ENCODE measurements at places on chromosomes 1 and 21.

DNA sequence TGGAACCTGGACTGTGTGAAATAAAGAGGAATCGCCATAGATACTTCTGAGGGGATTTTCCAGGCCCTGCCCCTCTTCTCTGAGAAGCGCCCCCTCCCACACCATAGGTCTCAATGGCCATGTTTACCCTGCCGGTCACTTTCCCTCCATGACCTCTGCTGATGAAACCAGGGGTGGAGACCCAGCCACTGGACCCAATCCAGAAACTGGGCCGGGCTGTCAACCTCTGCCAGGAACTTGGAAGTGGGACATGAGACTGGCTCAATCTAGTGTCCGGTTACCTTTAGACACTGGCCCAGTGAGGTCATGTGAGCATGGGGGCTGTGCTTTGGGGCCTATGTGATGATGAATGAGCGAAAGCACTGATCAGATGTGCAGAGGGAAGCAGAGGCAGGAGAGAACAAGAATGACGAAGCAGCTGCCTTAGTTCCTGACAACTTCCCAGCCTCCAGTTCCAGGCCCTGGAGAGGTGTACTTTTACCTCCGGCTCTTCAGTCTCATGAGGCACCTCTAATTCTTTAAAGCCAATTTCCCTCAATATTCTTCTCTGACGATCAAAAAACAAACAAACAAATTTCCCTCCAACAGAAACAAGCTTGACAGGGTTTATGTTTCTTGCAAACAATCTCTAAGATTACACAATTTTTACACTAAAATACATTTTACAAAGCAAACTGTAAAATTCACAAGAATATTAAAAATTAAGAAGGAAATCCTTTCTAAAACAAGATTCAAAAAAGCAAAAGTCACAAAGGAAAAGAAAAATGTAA, 4.9 kb downstream of the ASAP3 start:
- no peak for DNase-seq

- no peak for DNase-seq
These were observed 64.0 kb upstream of the RGS21 start for GRCh38 chr1:192252776-192253175.

GRCh38 chr1:173917635-173918493, 737 bp upstream of the SERPINC1 start:
- no peak for DNase-seq

DNA sequence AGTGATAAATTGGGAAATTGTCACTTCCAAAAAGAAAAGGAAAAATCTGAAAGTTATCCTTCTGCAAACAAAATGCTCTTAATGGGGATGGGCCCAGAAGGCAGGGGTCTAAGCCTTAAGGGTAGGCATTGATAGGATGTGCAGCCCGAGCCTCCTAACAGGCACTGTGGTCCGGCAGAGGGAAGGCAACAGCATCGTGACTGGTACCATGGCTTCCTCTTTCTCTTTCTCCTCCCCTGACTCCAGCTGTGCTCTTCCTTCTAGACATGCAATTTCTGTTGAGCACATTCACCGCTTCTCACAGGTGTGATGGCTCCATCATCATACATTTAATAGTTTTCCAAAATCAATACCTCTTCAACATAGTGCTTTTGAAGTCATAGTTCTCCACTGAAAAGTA, 91.5 kb downstream of the SELENOF start:
- no peak for DNase-seq

GRCh38 chr1:39051956-39052355, 25.8 kb downstream of the NDUFS5 start:
- no peak for DNase-seq

GRCh38 chr21:42507418-42507817, 6.2 kb upstream of the SLC37A1 start:
- no peak for DNase-seq

DNA sequence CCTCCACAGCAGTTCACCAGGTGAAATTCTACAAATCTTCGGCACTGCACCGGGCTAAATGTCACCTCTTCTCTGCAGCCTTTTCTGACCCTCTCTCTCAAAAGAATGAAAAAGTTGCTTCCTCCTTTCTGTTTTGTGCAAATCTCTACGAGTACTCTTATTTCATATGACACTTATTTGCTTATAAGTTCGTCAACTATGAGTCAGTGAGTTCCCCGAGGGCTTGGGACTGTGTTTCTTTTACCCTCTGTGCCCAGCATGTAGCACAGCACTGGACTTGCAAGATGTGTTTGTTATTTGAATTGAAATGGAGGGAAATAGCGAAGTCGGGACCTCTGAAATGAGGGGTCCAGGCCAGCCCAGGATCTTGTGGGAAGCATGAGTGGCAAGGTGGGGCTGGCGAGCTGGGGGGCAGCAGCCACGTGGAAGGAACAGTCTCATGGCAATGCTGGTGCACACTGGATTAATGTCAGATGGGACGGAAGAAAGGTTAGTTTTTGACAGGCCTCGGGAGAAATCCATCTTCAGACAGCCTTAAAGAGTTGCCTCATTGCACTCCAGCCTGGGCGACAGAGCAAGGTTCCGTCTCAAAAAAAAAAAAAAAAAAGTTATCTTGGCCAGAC, 6.2 kb downstream of the SLC6A9 start:
- no peak for DNase-seq

GRCh38 chr1:61392409-61393242, 310.3 kb downstream of the NFIA start:
- DNase-seq, result no peak

DNA sequence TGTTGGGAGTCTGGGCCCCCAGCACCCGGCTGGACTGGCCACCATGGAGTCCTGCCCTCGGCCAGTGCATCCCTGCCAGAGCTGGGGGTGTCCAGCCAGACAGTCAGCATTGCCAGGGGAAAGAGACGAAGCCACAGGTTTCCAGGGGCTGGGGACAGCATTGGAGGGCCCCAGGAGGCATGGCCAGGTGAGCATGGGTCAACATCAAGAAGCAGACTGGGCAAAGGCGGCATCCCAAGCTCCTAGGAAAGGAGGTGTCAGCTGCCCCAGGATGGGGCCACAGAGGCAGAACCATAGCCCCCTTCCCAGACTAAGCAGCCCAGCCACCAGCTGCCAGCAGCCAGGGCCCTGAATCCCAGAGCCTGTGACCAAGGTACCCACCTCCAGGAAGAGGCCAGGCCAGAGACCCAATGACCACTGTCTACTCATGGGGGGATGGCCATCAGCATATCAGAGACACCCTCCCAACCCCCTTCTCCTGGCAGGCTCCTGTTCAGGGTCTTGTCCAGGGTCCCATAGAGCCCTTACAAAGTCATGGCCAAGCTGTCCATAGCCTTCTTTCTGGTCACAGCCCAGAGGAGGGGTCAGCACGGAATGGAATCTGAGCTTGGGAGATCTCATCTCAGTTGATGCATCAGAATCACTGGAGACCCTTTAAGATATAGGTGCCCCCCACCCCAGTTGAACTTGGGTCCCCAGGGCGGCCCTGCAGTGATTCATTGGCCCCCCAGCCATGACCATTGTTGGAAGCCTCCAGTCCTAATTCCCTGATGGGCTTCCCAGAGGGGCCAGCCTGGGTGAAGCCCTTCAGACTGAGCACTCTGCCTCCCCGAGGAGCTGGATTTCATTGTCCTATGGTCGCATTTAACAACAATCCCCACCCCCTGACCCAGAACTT, 32.5 kb downstream of the WNT3A start:
- no peak for DNase-seq

DNA sequence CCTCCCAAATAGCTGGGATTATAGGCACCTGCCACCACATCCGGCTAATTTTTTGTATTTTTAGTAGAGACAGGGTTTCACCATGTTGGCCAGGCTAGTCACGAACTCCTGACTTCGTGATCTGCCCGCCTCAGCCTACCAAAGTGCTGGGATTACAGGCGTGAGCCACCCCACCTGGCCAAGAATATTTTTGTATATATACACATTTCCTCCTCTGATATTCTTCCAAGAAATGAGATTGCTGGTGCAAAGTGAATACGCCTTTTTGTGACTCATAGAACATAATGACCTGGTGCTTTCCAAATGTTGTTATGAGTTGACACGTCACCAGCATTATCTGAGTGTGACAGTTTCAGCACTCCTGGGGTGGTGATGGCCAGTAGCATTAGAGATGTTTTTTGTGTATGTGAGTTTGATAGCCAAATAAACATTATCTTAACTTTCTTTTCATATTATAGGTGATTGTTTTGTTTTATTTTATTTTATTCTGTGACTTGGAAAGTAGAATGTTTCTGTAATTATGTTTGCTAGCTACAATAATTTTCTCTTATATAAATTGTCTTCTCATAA, 54.9 kb downstream of the KCNK1 start:
- DNase-seq, result no peak

DNA sequence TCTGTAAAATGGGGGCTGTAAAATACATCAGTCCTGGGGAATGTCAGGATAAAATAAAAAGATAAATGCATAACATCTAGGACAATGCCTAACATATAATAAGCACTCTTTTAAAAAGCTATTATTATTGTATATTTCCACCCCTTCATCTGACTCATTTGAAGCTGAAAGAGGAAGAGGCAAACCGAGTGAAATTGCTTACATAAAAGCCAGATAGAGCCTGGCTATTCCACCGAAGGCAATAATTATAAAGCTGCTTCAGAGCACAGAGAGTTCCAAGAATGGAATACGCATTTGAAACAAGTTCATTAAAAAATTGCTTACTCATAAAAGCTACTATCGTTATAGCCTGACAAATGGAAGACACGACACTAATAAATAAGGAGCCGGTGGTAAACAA, 186.1 kb upstream of the CAMK1G start:
- no peak for DNase-seq

- DNase-seq, result no peak
These were observed 41.0 kb upstream of the SEC16B start for GRCh38 chr1:178010674-178011464.

- no peak for DNase-seq
These were observed 23.0 kb downstream of the XCL2 start for GRCh38 chr1:168520832-168521231.

DNA sequence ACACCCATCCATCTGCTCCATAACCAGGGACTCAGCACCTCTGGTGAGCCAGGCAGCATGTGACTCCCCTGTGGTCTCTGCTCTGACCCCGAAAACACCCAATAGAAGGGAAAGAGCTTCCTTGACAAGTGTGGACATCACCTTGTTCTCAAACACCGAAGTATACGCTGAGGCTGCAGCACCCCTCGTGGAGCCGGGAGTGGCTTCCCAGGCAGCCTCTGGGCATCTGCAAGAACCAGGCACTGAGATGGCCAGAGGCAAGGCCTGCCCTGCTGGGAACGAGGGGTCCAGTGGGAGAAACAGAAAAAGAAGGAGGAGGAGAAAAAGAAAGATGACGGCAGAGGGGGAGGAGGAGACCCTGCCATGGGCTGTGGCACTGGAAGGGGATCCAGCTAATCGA, 18.2 kb upstream of the AJAP1 start:
- DNase-seq, result no peak

DNA sequence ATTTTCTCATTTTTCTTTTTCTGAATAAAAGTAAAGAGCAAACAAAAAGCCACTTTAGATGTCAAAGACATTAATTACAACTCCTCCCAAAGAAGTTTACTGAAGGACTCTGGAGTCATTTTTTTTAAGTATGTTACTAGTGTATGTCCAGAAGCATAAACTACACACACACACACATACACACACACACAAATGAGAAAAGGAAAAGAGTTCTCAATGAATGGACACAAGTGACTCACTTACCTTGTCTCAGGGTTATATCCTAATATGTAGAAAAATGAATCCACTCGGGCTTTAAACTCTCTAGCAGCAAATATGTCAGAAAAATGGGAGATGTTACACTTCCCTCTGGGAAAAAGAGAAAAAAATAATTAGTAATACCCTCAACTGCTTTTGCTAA, 223.1 kb downstream of the SLC45A1 start:
- no peak for DNase-seq

DNA sequence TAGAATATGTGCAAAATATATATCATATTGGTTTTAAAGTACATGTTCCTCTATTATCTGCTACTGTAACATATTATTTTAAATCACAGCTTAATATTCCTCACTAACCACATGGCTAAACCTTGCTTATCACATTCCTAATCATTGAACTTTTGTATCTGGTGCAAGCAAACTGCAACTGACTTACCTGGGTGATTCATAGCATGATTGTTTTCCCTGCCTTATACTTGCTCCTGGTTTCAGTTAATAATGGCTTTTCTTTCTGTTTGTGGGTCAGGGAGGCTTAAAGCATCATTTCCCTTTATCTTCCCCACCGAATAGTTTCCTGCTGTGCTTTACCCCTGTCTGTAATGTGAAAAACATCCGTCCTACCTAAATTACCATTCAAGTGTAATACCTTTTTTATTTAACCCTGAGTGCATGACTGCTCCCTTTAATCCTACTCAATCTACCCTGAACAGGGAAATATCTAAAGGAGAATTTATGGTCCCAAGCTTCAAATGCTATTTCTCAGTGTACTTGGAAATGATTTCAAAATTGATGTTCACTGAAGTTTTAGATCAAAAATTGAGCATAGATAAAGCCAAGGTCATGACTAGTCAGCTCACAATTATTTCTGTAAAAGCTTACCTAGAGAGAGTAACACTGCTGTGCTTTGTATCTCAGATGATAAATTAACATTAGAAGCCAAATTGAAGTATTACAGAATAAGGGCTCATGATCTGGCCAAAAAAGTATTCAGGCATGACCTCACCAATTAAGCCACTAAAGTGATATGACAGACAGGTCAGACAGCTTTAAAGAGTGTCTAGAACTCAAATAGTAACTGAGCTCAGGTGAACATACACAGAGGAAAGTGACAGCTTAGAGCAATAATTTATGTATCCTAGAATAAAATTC, 507.1 kb downstream of the BRINP3 start:
- DNase-seq, result no peak
